Heart right ventricle (tissue), 16 donors: ENCODE measurements at places on chromosomes 7 and 10. TPM values are rescaled to one million over a fixed set of nuclear protein-coding genes. Genes with fewer than 3 reads are reported as not detected.
A peak's percentile ranks its signal among the peaks of the same experiment; 100 is the strongest.

SPDYE5 gene
- not detected for polyA plus RNA-seq

GRCh38 chr7:70393956-70394355 lies 738.0 kb upstream of the GALNT17 start:
- DNase-seq, result no peak

IDI2 gene
- polyA plus RNA-seq, result 0.22 TPM

DNA sequence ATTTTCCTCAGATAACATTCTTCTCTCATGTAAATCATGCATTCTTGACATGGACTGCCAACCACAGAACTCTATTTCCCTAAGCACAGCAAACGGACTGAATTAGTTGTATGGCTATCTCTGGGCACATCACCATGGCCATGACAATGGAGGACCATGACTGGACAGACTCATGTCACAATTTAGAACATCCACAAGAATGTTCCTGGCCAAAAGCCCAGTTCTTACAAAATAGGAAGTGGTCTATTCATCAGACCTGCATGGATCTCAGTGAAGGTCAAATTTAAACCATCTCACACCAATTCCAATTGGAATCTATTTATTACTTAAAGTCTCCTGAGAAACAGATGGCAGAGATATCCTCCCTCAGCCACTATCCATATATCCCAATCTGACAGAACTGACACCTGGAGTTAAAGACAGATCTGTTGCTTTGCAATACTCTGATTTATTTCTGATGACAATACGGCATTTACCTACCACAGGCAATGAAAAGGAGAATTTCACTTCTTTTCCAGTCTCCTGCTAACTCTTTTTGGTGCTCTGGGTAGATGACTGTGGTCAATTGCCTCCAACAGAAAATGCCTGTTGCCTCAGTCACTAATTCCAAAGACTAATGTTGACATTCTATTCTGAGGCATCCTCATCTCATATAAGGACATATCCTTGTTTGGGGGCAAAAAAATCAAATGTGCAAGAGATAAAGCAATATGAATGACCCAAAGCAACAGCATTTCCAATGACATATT lies 254.8 kb downstream of the HTR7 start:
- no peak for DNase-seq

- no peak for DNase-seq
Observed at GRCh38 chr10:73644767-73645166, 3.5 kb upstream of the MYOZ1 start.

DNA sequence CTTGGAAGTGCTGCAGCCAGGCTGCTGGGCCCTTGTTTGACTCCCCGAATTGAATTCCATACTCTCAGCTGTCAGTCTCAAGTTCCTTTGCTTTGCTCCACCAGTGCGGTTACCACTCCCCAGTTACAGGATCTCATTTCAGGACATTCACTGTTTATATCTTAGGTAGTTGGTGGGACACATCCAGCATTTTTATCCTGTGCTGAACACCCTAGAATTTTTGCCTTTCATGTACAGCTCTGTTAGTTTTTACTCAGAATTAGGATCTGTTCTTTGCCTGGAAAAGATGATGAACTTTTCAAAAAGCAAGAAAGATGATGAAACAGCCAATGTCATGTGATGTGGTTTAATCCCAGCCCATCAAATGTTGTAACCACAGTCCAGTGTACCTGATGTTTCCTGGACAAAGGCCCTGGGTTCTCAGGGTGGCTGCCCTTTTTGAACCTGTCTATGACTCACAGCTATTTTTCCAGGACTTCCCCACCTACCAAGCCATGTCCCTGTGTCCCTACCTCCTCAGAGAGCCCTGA lies 149.7 kb downstream of the NOC3L start:
- no peak for DNase-seq

GPER1 gene
- polyA plus RNA-seq, result 3.0 TPM

GRCh38 chr10:88082391-88082790 lies 219.0 kb downstream of the PTEN start:
- no peak for DNase-seq

RGR gene
- 4.0 TPM for polyA plus RNA-seq

GIMAP4 gene
- 39.0 TPM for polyA plus RNA-seq

- peak; percentile 30 for DNase-seq
Observed at GRCh38 chr10:12782537-12782936, 219.0 kb downstream of the CCDC3 start.

DNA sequence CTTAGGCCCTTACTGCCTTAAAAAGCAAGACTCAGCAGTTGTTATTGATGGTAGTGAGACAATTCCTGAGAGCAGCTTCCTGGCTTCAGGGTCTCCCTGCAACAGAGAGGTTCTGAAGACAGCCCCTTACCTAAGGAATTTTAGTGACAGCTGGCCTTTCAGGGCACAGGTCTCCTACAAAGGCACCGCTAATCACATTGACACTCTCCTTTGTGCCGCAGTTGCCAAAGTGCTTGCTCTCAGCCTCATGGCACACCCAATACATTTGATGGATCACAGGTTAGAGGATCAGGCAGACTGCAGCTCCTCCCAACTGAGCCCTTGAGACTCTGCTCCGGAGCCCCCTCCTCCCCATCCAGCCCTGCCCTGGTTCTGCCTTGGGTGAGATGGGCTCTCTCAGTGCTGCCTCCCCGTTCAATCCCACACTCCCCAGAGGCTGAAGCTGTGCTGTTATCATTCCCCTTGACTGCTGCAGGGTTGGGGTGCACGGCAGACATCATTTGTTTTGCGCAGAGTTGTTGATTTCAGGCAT lies 198.2 kb downstream of the EMX2 start:
- DNase-seq, result no peak

GRCh38 chr10:5563321-5563961 lies 38.7 kb downstream of the CALML3 start:
- DNase-seq, result no peak

ZCWPW1 gene
- 7.2 TPM for polyA plus RNA-seq

DNA sequence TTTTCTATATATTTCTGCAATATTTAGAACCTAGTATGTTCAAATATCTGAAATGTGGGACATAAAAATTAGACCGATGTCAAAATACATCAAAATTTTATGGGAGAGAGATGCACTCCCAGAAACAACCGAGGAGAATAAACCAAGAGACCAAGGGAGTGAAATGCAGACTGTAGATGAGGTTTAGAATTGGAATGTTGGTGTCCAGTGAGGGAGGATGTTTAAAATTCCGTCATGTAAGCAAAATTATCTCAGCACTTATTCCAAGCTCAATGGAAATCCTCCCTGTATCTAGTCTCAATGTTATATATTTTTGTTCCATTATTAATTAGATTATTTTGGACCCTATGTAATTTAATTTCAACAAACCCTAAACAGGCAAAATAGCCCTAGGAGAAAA lies 61.9 kb upstream of the MAGI2 start:
- DNase-seq, result no peak

DNA sequence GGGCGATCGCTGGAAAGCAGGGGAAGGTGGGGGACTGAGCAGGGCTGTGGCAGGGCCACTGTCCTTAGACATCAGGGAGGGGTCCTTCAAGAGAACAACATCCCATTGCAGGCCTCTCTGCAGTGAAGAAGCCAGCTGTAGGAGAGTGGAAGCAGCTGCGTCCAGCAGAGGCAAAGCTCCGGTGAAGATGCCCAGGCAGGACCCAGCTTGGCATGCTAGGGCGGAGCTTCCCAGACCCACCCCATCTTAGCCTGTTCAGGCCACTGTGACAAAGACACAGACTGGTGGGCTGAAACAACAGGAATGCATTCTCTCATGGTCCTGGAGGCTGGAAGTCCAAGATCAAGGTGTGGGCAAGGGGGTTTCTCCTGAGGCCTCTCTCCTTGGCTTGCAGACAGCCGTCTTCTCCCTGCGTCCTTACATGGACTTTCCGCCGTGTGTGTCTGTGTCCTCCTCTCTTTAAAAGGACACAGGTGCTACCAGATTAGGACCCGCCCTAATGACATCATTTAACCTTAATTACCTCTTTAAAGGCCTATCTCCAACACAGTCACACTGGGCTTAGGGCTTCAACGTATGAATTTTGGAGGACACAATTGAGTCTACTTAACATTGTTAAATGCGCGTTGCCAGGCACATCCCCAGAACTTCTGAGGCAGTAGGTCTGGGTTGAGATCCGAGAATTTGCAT lies 178.1 kb upstream of the GRB10 start:
- no peak for DNase-seq

DNA sequence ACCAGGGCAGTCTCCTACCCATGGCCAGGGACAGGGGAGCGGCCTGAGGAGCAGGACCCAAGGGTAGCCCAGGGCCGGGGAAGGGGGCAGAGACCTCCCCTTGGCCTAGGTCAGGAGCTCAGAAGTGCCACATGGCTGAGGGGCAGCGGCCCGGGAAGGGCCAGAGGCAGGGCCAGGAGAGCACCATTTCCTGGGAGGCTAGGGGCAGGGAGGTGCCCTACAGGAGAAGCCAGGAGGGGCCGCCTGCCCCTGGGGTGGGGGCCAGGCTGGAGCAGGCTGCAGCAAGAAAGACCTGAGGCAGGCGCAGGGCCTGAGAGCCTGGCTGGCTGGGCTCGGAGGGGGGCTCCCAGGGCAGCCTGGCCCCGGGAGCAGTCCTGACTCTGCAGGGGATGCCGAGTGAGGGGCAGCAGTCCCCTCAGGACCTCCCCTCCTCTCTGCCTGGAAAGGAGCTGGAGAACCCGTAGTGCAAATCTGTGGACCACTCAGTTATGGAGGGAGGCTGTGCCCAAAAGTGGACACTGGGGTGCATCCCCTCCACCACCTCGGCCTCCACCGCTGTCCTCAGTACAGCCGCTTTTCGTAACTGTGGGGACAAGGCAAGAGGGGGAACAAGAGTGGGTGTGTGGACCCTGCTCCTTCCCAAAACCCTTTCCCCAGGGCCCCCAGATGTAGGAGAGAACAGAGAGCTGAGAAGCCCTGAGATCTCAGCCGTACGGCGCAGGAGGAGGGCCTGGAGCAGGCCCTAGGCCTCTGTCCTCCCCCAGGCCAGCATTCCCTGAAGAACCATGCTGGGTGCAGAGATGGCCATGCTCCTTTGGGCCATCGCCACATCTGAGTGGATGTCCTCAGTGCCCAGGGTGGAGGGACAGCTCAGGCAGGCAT lies 17.1 kb downstream of the IMPDH1 start:
- DNase-seq, result no peak

- no peak for DNase-seq
Observed at GRCh38 chr7:106552645-106553445, 108.1 kb downstream of the CCDC71L start.

SPAG6 gene
- polyA plus RNA-seq, result not detected

ANKRD2 gene
- polyA plus RNA-seq, result 370 TPM

ETV1 gene
- polyA plus RNA-seq, result 9.5 TPM

RBM33 gene
- polyA plus RNA-seq, result 25.8 TPM

DNA sequence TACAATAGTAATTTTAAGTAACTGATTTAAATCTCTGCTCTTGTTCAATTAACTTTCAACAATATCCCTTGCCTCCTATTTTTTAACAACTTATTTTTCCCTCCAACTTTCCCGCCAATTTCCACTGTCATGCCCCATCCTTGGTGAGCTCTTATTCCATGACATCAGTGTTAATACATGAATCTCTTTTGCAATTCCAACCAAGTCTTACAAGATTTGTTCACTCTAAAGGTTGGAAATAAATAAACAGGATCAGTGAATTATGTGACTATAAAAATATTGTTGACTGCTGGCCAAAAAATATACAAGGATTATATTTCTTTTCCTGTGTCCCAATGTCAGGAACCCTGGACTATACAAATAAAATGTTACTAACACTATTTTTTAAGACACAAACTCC lies 21.0 kb upstream of the AGMO start:
- DNase-seq, result no peak

DNA sequence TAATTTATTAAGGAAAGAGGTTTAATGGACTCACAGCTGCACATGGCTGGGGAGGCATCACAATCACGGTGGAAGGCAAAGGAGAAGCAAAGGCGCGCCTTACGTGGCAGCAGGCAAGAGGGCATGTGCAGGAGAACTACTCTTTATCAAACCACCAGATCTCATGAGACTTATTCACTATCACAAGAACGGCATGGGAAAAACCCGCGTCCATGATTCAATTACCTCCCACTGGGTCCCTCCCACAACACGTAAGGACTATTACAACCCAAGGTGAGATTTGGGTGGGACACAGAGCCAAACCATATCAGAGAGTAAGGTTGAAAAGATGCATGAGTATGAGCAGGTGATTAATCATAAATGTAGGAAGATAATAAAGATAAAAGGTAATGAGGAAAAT lies 3.2 kb upstream of the JCAD start:
- DNase-seq, result no peak

DNA sequence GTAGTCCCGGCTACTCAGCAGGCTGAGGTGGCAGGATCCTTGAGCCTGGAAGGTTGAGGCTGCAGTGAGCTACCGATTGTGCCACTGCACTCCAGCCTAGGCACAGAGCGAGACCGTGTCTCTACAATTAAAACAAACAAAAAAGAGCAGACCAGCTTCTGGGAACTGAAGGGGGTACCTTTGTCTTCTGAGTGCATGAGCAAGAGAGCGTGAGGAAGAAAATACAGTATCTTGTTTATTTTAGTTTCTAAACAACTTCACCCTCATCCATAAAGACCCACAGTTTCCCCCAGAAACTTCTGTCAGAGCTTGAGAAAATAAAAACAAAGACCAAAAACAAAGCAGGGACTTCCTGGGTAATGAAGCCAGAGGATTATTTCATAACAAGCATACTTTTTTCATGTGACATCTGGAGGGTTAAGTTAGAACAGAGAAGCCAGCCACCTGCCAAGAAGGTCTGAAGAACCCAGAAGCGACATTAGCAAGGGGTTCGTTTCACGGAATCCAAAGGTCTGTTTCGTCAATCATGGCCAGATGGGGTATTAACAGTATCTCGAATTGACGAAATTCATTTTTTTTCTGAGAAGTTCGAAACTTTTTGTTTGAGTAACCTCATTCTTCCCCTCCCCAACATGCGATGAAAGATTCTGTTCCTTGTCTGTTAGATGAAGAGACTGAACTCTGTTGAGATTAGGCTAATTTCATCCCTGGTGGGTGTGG lies 10.2 kb upstream of the IL2RA start:
- DNase-seq, result no peak

DNA sequence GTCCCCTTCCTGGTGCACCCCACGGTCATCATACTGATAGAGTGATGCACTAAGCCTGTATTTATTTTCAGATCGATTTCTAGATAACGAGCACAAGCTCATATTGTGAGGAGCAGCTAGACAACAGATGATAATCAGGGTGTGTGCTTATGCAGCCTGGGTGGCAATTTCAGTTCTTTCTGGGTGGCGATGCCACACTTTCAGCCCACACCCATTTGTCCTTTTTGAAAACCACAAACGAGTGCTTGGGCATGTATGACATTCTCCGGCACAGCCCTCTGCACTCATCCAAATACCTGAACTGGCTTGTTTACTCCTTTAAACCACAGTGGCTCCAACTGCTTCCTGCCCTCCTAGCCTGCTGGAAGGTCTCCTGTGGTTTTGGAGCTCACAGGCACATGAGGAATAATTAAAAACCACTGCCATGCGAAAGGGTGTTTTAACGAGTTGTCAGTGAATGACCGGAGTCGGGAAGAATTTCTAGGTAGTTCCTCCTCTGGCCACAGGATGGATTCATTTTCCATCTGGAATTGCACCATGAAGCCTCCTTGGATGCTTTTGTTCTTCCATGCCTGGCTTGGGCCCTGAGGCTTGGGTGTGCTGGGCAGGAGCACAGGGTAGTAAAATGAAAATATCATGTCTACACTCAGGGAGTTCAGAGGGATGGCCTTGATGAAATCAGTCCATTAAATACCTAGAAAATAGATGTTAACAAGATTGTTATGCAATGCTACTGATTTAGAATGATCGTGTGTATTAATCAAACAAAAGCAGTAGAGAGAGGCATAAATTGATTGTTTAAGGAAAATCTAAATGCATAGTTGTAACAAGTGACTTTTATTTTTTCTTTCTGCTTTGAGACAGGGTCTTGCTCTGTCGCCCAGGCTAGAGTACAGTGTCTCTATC lies 52.4 kb upstream of the ITGB1 start:
- no peak for DNase-seq

- no peak for DNase-seq
Observed at GRCh38 chr10:70785190-70785589, at the start of gene TBATA. Gene TBATA, minus strand, starts transcription at chr10:70785377. Its CDS starts 1,998 bp downstream, at chr10:70783379.
